ENCODE measurements at places on chromosomes 11 and 22.

DNA sequence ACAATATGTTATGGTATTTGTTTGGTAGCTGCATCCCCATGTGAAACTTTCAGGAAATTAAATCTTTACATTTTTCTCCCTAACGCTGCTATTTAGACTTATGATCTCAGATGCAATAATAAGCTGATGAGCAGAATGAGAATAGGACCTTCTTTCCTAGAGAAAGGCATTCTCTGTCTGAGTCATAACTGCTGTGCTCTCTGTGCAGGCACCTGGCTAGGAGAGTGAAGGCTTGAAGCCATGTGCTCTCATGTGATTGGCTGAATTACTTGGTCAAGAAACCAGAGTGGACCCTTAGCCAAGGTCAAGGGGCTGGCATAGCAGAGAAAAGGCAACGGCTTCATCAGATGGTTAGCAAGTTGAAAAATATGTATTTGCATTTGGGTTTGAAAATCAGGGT, 185.0 kb downstream of the ADAMTS15 start:
- DNase-seq, result no peak

GRCh38 chr22:42654436-42655073, 5.4 kb upstream of the CYB5R3 start:
- DNase-seq, result no peak

GRCh38 chr22:31332010-31332409, 14.1 kb downstream of the PATZ1 start:
- DNase-seq, result no peak

DNA sequence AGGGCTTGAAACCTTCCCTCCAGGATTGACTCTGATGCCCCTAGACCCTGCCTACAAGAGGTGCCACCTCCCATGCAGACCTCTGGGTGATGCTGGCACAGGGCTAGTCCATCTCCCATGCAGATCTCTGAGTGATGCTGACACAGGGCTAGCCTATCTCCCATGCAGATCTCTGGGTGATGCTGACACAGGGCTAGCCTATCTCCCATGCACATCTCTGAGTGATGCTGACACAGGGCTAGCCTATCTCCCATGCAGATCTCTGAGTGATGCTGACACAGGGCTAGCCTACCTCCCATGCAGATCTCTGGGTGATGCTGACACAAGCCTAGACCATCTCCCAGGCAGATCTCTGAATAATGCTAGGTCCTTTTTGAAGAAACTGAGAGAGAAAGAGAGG, 321.7 kb downstream of the NTM start:
- no peak for DNase-seq

- peak; percentile 46 for DNase-seq
These were observed 20.2 kb upstream of the LRRC32 start for GRCh38 chr11:76690736-76691135.

GRCh38 chr22:24010018-24010391, 1.1 kb upstream of the CABIN1 start:
- no peak for DNase-seq

GRCh38 chr22:20279662-20280134, 11.6 kb upstream of the RTN4R start:
- no peak for DNase-seq

DNA sequence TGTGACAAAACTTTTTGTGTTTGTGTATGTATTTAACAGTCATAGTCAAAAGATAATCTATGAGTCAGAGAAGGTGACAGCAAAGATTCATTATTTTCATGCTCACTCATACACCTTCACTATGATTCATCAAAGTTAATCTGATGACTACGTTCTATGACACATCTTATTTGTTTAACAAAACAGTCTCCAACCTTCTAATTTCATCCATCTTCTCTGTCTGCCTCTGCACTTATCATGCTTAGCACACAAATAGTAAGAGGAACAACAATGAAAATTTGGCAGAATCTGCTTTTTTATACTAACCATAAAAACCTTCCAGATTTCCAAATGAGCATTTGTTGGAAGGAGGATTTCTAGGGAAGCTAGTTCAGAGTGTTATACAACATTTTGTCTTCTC, 568.9 kb downstream of the LUZP2 start:
- DNase-seq, result no peak

DNA sequence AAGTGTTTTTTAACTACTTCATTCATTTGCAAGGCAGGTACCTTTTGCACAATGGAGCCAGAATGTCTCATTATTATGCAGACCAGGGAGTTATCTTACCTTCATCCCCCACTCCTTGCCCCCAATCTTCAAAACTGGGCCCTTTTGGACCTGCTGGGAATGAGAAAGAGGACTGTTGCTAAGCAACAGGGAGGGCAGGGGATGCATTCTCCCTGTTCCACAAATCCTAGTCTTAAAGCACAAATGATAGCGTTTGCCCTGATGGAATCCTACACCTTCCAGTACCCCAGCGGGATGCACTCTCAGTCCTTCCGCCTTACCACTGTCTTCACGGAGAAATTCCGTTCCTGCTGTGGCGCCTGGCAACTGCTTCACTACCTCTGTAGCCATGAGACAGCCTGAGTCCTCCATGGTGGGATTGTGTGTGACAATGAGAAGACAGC, 4.1 kb upstream of the KCNJ1 start:
- DNase-seq, result no peak

GRCh38 chr22:22389467-22389866, 119.1 kb downstream of the ZNF280B start:
- DNase-seq, result no peak

DNA sequence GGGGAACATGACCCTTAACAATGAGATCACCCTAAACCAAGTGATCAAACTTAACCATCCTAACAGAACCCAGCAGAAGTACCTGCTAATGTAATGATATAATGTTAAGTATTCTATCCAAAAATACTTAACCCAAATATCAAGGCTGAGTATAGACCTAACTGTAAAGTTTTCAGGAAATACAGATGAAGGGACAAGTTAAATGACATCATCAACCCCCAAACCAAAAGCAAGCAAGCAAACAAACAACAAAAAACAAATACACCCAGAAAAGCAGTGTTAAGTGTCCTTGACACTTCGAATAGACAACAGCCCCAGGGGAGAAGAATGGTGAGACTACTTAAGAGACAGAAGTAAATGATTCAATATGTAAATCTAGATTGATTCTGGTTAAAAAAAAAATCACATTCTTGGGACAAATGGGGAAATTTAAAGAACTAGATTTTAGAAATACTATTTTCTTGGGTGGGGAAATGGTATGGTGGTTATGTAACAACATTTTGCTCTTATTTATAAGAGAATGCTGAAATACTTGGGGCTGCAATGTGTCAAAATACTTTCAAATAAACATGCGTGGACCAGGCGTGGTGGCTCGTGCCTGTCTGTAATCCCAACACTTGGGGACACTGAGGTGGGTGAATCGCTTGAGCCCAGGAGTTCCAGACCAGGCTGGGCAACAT, 2.5 kb downstream of the CSTF3 start:
- no peak for DNase-seq

DNA sequence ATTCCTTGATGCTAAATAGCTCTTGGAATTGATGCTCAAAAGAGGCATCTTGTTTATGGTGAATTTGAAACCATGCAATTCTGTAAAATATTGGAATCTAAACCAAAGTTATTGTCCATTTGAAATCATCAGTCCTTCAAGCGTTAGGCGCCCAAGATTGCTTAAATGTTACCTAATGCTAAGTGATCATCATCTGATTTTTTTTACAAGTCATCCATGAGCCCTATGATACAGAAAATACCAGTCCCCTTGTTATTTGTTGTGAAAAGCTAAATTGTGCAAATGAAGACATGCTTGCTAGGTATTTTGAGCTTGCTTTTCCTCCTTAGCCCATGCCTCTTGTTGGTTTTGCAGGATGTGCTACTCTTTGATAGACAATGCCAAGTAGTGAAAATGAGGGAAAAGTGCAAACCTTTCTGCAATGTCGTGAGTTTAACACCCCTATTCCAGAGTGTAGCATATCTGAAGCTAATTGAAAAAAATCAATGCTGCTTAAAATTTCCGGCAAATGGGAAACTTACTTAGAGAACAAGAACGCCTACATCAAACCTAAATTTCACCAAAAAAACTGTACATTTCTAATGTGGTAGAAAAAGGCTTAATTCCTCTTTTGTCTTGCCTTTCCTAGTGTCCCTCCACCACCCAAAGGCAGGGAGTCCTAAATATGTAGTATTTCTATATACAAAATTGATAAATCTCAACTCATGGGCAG, 1.9 kb downstream of the GRK3 start:
- DNase-seq, result no peak

DNA sequence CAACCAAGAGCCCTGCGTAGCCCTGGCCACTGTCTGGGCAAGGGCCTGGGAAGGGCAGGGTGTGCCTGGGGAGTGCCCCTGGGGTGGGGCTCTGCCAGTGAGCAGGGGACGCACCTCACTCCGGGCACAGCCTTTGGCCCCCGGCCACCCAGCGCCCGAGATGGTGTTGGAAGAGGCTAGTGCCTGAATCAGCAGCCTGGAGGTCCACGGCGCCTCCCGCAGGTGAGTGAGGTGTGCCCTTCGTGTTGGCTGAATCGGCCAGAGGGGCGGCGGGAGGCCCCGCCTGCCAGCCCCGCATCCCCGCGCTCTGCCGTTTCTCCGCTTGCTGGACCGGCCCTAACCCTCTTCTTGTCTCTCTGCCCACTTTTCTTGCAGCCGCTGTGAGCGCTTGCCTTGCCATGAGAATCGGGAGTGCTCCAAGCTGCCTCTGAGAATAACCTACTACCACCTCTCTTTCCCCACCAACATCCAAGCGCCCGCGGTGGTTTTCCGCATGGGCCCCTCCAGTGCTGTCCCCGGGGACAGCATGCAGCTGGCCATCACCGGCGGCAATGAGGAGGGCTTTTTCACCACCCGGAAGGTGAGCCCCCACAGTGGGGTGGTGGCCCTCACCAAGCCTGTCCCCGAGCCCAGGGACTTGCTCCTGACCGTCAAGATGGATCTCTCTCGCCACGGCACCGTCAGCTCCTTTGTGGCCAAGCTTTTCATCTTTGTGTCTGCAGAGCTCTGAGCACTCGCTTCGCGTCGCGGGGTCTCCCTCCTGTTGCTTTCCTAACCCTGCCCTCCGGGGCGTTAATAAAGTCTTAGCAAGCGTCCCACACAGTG, 60.1 kb downstream of the FBLN1 start:
- no peak for DNase-seq

GRCh38 chr11:33634291-33634834, 66.3 kb downstream of the C11orf91 start:
- no peak for DNase-seq

DNA sequence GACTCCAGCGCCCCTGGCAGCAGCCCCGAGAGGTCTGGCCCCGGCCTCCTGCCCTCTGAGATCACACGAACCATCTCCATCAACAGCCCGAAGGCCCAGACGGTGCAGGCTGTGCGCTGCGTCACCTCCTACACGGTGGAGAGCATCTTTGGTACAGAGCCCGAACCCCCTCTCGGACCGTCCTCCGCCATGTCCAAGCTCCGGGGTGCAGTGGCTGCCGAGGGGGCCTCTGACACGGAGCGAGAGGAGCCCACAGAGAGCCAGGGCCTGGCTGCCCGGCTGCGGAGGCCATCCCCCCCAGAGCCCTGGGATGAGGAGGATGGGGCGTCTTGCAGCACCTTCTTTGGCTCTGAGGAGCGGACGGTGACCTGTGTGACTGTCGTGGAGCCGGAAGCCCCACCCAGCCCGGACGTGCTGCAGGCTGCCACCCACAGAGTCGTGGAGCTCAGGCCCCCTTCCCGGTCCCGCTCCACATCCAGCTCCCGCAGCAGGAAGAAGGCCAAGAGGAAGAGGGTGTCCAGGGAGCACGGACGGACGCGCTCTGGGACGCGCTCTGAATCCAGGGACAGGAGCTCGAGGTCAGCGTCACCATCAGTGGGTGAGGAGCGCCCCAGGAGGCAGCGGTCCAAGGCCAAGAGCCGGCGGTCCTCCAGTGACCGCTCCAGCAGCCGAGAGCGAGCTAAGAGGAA, 7.6 kb downstream of the IRF7 start:
- DNase-seq, result no peak

DNA sequence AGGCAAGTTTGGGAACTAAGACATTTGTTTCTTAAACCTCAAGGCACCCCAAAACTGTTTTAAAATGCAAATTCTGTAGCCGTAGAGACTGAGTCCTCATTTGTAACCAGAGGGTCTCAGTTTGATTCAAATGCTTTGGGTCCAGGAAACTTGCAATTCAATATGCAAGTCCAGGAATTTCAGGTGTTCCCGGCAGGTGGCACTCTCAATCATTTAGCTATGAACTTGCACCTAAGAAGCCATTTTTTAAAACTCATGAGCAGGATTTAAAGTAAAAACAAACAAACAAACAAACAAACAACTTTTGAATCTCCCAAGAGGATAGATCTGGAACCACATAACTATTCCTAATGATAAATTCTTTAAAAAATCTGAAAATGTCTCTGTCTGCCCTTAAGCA, 8.7 kb upstream of the ABTB2 start:
- DNase-seq, result no peak

GRCh38 chr11:18071098-18071705, 25.1 kb upstream of the TPH1 start:
- DNase-seq, result no peak

DNA sequence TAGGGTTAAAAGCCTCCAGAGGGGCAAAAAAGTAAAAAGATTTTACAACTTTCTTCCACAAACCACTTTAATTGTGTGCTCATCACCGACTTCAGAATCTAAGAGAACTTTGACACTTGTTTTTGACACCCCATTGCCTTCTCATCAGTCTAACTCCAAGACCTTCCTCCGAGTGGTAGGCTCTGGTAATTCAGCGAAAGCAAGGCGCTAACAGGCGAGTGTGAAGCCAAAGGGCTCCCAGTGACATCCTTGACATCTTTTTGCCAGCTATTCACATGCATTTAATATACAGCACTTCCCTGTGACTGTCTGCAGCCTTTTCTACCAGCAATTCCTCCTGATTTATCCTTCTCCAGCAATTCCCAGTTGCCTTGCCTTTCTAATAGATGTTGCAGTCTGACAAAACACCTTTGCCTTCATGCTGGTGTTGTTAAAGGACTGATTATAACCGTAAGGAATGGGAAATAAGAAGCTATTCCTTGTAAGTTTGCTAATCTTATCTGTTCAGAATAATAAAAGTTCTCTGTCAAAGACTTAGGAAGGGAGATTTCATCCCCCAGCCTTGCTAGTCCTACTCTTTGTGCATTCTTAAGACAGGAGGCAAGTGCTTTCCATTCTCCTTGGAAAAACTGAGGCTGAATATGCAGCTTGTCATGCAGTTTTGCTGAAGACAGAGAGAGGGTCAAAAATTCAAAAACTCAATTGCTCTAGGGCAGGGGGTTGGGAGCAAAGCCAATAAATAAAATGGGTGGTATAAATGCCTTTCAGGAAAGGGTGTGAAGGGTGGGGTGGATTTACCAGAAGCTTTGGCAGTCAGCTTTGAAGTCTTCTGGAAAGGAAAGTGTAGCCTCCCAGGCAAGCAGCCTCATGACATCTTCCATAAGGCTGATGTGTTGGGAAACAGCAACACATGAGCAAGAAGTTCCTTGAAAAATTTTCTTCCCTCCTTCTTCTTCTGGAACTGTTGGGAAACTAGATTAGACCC, 39.1 kb downstream of the SNX19 start:
- no peak for DNase-seq

- DNase-seq, result no peak
These were observed 213.6 kb downstream of the LRRC4C start for GRCh38 chr11:41245704-41246398.

GRCh38 chr22:43396934-43397457, 14.8 kb upstream of the MPPED1 start:
- DNase-seq, result no peak

All from AG09309 (cell line).